ENCODE measurements at places on chromosomes 4 and X.

- no peak for DNase-seq
Measured at GRCh38 chrX:69297506-69297905, 132.3 kb upstream of the PJA1 start.

DNA sequence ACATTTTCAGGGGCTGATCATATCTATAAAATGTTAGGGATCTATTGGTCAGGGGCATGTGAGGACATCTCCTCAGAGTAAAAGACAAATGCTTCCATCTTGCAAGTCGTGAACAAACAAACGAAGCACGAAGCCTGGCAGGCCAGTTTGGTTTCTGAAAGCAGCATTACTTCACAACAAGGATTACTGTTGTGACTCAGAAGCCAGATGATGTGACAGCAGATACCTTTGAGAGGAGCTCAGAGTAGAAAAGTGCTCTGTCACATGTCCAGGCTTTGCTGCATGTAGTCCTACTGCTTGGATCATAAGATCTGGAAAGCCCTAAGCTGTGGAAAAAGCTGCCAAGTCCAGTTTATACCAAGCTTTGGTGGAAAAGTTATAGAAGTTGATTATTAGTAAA is 1827.2 kb downstream of the ARAP2 start:
- DNase-seq, result no peak

DNA sequence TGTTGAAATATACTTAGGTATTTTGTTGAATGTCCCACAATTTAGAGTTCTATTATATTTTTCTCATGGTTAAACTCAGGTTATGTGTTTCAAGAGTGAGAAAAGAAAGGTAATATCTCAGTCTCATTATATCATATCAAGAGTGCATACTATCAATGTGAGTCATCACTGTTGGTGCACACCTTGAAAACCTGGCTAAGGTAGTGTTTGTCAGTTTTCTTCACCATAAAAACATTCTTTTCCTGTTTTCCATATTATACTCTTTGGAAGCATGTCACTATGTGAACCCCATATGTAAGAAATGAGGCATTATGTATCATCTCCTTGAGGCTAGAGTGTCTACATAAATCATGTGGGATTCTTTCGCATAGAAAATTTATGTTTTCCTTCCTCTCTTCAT is 307.6 kb upstream of the CTSO start:
- no peak for DNase-seq

GRCh38 chr4:6687947-6688878 is 5.5 kb upstream of the S100P start:
- DNase-seq, result no peak

DNA sequence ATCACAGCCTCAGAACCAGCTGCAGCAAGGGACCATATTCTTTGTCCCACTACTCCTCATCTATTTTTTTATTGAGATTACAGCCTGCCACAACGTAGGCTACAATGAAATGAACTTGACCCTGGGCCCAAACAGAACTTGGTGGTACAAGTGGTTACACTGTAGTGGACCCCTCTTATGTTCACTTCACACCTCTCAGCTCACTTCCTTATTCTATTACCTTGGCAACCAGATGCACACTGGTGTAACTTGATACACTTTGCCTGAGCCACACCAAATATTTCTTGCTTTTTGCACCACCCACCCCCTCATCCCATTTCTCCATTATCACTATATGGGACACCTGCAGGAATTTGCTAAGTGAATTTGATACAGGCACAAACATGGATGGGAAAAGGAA is 105.8 kb downstream of the CXCL13 start:
- no peak for DNase-seq

DNA sequence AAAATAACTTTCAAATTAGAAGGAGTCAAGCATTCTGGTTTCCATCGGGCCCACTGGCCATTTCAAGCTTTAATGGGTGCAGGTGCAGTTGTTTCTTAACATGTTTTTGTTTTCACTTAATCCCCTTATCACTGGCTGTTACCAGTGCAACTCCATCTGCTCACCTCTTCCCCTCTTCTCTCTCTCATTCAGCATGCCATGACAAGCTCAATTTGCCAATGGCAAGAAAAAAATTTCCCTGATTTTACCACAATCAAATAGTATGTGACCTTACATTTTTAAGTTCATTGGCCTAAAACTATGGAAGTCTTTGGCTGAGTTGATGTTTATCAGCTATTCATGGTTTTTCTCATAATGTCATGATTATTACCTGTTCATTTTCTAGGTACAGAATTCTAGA is 299.1 kb upstream of the BMP3 start:
- no peak for DNase-seq

DNA sequence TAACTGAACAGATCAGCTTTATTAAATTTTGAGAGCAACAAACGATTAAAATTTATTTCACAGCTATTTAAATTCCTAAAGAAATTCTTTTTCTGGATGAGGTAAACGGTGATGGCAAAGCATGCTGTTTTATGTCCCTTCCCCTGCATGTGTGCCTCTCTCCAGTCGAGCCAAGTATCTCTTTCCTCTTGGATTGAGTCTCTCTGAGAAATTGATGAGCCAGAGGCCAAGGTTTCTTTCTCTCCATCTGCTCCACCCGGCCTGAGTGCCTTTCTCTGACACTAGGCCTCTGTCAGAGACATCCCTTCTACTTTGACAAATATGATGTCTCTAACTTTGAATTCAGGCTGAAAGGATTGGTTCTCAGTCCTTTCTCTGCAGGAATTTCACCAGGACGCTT is 42.6 kb upstream of the PARM1 start:
- DNase-seq, result no peak

DNA sequence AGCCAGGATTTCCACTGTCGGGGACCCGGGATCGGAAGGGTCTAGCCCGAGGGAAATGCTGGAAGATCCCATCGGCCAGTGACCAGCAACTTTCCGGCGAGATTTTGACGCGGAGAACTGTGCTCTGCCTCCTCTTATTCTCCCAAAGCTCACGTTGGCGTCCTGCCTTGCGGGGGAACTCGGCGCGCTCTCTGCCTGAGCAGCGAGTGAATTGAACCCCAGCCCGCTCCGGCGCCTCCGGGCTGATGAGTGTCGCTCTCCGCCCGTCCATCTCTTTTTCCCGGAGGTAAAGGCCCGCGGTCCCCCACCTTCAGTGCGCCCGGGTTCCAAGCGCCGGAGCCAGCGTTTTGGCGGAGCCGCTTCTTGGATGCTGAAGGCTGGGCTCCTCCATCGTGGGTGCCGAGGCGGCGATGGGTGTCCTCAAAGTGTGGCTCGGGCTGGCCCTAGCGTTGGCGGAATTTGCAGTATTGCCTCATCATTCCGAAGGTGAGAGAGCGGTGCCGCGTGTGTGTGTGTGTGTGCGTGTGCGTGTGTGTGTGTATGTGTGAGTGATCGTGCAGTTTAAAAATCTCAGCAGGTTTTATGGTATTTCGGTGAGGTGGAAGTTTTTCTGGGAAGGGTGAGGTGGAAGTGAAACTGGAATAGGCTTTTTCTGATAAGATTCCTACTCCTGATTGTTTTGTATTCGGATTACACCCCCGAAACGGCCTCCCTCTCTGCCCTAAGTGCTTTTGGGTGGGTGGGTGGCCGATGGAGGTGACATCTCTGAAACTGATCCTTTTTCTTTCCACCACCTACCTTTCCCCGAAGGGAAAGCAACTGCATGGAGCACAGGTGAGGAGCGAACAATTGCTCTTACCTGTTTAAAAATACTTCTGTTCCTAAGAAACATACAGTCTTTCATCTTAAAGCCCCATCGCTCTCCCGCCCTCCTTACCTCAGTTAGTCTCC is 752 bp downstream of the FRAS1 start:
- DNase-seq, result no peak

DNA sequence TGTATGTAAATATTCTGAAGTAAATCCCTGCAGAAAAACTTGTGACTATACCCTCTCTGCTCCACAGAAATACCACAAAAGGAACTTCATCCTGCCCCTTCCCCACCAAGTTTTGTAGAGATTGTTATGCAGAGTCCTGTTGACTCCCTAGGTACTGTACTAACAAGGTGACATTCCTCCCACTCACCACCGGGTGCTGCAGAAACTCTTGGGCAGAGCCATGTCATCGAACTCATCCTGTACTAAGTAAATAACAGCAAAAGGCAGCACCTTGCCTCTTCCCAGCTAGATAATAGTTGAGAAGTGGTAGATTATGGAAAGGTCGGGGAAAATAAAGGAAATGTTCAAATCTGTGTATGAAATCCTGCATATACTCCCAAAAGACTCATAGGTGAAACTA is 233.3 kb downstream of the STPG2 start:
- no peak for DNase-seq

Measured in cerebellar nuclear complex (tissue), 1 donor.